ENCODE measurements at places on chromosomes 6 and 20.

DNA sequence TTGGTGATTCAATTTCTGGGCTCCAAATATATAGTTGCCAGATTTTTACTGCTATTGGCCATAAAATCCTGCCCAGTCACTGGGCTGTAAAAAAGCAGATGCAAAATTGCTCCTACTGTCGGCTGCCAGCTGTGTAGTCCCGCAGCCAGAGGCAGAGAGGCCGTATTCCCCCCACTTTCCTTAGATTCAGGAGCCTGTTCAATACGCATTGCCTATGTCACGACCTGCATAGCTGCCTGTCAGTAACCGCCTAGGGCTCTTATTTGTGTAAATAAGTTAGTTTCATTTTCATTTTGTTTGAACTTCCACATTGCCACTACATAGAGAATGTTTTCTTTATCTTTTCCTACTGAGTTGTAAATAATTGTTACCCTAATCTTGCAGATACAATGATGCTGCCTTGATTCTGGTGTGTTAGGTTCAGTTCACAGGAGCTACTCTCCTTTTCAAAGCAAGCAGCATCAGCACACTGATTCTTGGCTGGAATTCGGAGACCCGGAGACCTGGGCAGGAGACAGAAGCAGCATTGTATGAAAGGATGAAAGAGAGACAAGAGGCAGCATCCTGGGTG lies 46.0 kb upstream of the UST start:
- no peak for DNase-seq

GRCh38 chr20:60962367-60963045 lies 289.6 kb upstream of the CDH4 start:
- DNase-seq = no peak

DNA sequence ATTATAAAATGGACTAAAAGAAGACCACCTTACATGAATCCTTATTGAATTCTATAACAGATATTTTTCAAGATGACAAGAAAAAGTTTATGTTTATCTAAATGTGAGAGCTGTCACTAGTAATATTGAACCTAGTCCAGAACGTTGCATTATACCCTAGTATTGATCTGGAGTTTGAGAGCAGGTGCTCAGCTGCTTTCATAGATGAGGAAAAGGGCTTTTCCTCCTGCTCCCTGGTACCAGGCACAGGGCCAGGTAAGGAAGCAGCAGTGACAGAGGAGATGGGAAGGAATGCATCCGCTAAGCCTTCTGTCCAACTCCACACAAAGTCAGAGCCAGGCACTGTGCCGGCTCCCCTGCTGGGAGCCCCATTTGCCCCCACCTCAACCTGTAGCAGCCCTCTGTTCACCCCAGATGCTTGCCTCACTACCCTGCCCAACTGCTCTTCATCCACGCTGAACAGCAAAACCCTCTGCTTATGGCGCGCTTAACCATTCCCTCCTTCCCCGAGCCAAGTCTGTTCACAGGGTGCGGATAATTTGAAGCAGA lies 393.1 kb downstream of the FRK start:
- DNase-seq = no peak

DNA sequence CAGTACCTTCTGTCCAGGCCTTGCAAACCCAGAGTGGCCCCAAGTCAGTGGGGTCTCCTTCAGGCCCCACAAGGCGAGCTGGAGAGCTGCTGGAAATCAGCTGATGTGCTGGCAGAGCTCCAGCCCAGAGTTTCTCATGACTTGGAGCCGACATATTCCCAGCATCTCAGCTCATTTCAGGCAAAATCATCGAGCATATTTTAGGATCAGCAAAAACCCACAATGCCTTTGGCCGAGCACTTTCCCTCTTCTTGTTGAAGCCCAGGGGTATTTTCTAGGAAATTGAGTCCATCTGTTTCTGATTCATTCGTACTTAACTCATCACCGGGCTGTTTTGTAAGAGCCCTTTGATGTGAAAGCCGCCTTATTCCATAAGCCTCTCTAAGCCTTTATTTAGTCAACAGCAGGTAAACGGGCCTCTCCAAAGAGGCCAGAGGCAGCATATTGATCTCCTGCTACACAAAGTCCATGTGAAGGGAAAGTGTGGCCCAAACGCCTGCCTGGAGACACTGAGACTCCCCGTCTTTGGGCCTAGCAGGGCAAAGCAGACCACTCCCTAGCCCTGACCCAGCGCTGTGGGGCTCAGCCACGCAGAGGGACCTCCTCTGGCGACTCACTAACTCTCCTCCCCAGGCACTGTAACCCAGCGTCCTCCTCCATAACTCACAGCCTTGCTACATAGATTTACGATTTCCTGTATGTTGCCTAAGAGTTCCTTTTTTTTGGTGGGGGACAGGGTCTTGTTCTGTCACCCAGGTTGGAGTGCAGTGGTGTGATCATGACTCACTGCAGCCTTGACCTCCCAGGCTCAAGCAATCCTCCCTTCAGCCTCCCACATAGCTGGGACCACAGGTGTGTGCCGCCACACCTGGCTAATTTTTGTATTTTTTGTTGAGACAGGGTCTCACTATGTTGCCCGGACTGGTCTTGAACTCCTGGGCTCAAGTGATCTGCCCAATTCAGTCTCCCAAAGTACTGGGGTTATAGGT lies 12.1 kb upstream of the C20orf203 start:
- no peak for DNase-seq

GRCh38 chr6:20924911-20925543 lies 390.8 kb downstream of the CDKAL1 start:
- DNase-seq = no peak

GRCh38 chr6:42177514-42178364 lies 4.6 kb downstream of the GUCA1A start:
- no peak for DNase-seq
